ENCODE measurements at places on chromosomes 6 and 20.

GRCh38 chr6:152720974-152721373 is 23.3 kb downstream of the MYCT1 start:
- DNase-seq = no peak

- no peak for DNase-seq
These were observed at the start of gene C6orf132 for GRCh38 chr6:42142118-42142835. Gene C6orf132, minus strand, starts transcription at chr6:42142620. Its CDS starts 176 bp downstream, at chr6:42142444.

GRCh38 chr6:101830501-101831031 is 437.1 kb downstream of the GRIK2 start:
- DNase-seq = no peak

- DNase-seq = no peak
These were observed 120.0 kb downstream of the SYNDIG1 start for GRCh38 chr20:24589381-24589780.

DNA sequence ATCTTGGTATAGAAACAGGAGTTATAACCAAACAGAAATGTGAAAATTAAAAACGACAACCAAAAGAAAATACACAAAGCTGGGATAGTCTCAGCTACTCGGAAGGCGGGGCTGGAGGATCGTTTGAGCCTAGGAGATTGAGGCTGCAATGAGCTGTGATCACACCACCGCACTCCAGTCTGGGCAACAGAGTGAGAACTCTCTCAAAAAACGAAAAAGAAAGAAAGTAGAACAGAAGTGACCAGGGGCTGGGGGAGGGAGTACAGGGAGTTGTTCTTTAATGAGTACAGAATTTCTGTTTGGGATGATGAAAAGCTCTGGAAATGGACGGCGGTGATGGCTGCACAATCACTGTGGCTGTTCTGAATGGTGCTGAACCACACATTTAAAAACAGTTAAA is 5.9 kb downstream of the GMEB2 start:
- DNase-seq = no peak

- DNase-seq = no peak
These were observed 75.5 kb downstream of the HMGN3 start for GRCh38 chr6:79158856-79159516.

DNA sequence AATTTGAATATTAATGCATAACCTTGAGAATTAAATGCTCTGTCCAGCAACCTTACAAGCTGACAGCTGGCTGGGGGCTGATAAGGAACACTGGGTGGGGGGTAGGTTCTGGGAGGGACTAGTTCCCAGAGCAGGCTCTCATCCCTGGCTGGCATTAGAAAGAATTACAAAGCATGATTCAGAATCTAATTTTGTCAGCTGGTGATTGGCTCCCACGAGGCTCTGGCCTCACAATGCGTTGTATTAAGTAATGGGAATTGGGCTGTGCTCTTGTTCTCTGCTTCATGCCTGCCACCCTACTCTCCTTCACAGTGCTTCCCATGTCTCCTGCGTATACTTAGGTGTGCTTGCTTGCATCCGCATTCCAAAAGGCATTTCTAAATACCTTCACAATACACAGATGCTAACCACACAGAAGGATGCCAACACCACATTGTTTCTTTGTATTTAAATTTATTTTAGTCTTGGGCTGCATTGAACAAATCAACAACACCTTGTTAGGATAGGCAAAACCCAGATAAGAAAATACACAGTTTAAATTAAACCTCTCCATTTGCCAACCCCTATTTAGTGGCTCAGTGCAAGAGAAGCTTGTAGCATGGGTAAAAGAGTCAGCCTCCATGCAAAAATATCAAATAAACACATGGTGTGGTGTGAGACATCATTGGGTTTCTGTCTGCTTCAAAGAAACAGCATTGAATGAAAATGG is 434.5 kb upstream of the JAG1 start:
- no peak for DNase-seq

DNA sequence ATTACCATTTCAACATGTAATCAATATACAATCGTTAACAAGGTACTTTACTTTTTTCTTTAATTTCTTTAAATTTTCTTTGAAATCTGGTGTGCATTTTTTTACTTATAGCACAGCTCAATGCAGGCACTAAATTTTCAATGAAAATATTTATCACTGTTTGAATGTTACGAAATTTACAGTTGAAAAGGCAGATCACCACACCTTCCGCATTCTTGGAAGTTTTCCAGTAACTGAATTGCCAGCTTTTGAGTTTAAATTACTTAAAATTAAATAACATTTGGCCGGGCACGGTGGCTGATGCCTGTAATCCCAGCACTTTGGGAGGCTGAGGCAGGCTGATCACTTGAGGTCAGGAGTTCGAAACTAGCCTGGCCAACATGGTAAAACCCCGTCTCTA is 309.9 kb downstream of the BMP7 start:
- DNase-seq = no peak

GRCh38 chr20:432208-432607 is 24.1 kb downstream of the RBCK1 start:
- no peak for DNase-seq

- no peak for DNase-seq
These were observed 809.7 kb upstream of the ADGRB3 start for GRCh38 chr6:67825201-67825895.

DNA sequence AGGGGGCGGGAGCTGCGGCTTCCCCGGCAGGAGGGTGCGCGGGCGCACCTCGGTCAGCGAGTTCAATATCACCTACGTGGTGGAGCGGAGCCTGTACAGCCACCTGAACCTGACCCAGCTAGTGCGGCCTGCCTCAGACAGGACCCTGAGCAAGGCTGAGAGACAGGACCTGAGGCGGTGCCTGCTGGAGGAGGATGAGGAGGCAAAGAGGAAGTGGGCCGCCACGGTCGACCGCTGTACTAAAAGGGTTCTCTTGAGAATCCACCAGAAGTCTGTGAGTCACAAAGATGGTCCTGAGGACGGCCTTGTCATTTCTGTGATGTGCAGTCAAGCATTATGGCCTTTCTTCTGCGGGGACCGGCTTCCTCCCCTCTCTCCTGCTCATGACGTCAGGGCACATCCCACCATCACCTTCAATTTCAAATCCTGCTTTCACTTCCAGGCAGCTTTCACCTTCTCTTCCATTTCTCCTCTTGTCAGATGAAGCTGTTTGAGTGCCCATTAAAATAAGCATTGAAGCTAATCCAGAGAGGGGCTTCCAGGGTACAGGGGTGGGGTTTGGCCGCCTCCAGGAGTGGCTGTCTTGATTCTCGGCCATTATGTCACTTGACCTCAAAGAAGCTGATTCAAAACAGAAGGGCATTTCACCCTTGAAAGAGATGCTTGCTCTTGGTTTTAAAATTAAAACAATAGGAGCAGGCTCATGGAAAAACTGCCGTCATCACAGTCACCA is 177.6 kb downstream of the SASH1 start:
- DNase-seq = no peak

GRCh38 chr6:89613790-89614189 is 24.8 kb downstream of the LYRM2 start:
- DNase-seq = no peak

DNA sequence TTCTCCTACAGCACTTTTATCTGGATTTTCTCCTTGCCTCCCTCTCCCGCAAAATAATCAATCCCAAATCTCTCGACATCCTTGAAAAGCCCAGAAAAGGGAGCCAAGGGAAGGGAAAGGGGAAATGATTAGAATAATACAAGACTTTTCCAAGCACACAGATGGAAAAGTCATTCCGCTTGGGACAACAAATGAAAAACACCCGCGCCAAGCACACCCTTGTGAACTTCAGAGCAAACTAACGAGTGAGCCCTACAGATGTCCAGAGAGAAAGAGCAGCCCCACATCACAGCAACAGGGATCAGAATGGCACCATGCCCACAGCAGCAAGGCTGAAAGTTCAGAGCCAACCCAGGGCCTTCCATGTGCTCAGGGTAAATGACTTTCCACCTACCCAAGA is 49.6 kb downstream of the NINL start:
- DNase-seq = no peak

GRCh38 chr6:34688956-34689355 is 7.6 kb downstream of the ILRUN start:
- DNase-seq = no peak

- DNase-seq = no peak
These were observed 44.0 kb downstream of the PAK5 start for GRCh38 chr20:9794831-9795230.

DNA sequence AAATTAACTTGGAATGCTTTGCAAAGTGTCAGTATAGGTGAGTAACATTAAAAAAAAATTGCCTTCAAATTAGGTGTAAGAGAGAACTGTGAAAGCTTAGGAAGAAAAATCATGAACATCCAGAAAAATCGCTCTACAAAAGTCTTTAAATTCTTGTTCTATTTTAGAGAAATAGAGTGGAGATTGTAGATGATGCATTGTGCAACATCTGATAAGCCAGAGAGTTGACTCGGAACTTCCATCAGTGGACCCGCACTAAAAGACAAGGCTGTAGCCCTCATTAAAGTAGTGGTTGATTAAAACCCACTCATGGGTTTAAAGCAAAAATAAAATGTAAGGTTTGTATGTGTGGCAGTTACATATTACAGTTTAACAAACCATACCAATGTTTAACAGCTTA is 35.8 kb downstream of the MAP3K4 start:
- no peak for DNase-seq

GRCh38 chr6:104710543-104711335 is 149.0 kb downstream of the HACE1 start:
- no peak for DNase-seq

- DNase-seq = no peak
These were observed 36.2 kb downstream of the VEGFA start for GRCh38 chr6:43806043-43806757.

DNA sequence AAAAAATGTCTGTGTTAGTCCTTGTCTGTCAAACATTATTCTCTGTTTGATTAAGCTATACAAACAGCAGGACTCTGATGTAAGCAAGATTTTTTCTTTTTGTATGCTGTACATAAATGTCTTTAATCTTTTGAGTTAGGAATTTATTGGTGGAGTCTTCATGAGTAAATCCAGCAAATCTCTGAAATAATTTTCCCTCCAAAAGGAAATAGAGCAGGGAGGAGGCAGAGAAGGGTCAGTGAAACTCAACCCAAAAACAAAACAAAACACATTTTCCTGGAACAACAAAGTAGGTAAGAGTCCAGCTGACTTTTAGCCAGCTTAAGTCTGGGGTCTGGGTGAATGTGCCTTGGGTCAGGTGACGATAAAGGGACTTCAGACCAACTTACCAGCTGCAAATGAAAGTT is 113.7 kb downstream of the FOXA2 start:
- DNase-seq = no peak

DNA sequence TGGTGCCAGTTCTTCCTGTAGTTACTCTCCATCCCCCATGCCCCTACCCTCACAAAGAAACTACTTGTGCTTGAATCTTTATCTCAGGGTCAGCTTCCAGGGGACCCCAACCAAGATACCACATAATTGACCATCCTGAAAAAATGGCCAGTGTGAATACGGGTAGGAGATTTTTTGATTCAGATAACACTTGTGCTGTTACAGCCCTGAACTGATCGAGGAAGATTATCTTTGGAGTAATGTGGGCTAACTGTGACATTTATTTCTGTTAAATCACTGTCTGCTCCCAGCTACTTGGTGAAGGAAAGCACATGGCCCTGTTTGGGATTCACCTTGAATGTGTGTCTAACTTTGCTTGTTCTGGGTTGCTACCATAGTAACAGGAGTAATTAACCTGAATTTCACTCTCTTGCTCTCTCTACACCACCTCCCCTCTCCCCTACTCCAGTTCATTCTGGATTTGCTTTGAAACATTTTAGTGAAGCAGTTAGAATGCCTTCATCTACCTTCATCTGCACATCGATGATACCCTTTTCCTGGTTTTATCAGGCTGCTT is 219.6 kb upstream of the CHD6 start:
- DNase-seq = no peak
